K562 (cell line): ENCODE measurements at places on chromosomes 12 and 14. TPM values are rescaled to one million over a fixed set of nuclear protein-coding genes. Genes with fewer than 3 reads are reported as not detected.
A peak's percentile ranks its signal among the peaks of the same experiment; 100 is the strongest.

MMAB gene
- 75.0 and 76.1 TPM in 2 replicates for polyA plus RNA-seq

DNA sequence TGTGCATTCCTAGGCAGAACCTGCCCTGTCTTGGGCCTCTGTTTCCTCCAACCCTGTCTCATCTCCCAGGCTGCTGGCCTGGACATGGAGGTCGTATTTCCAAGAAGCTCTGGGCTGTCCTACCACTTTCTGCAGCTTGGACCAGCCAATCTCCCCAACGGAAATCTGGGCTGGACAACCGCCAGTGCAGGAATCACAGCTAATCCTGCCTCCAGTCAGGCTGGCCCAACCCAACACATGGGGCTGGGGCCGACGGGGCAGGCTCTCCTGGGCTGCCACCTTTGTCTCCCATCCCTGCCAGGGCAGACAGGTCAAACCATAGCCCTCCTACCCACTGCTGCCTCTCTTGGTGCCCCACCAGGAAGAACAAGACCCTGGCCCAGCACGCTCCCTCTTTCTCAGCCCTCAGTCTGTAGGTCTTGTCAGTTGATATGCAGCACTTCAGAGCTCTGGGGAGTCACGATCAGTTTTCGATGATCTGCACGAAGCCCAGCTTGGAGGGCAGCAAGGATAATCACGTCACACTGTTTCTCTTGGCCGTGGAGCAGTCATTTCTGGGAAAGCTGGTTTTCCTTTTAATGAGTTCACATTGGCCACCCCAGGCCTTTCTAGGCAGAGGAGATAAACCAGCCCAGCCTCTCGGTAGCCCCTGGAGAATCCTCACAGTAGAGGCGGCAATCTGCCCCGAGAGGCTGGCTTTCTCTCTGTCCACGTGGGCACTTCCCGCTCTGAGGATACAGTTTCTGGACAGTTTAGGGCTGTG is 195.2 kb upstream of the PRMT8 start:
- no peak overlapping the region for H3K27ac ChIP-seq
- H3K36me3 ChIP-seq, result no peaks in the 10 kb centered on the region
- H3K4me3 ChIP-seq, result no peak overlapping the region
- peaks cover 3% of the 10 kb centered on the region; the same call in 1 of the 2 replicates for H3K4me1 ChIP-seq
- DNase-seq, result no peak
- H3K27me3 ChIP-seq, result no peaks in the 10 kb centered on the region; the same call in 2 of the 3 replicates

DNA sequence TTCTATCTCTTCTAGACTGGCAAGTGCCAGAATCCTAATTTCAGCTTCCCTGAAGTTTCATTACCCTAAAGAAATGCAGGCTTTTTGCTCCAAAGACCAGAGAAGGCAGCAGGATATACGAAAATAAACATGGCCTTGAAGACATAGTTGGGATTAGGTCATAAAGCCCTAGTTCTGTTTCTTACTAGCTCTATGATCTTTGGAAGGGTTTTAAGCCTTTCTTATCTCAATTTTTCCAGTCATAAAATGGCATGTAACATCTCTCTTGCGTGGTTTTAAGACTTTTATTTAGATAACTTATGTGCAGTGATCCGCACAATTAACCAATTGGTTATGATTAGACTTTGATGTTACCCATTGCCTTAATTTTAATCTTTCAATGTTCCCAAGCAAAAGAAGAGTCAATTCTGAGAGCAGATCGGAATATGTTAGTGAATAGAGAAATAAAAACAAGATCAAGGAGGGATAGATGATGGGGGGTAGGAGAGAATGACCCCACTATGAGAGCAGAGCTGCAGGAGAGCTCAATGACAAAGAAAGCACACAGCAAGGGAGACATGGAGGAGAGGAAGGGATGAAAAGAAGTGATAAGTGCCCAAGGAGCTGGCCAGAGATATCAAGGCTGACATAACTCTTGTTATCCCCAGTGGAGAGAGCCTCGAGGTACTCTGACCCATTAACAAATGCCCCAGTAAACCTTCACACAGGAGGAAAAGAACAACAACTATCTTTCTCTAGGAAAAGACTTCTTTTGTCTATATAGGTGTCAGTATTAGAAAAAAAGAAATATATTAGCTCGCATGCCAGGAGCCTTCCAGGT is 53.0 kb upstream of the ANP32D start:
- no peaks in the 10 kb centered on the region for H3K36me3 ChIP-seq
- no peaks in the 10 kb centered on the region for H3K27me3 ChIP-seq
- H3K27ac ChIP-seq, result no peak overlapping the region
- DNase-seq, result no peak
- H3K4me3 ChIP-seq, result no peak overlapping the region
- 0 out of 3 replicates have a peak, but pooled peaks cover 4% of the 10 kb centered on the region for H3K4me1 ChIP-seq

- DNase-seq, result no peak
- H3K27ac ChIP-seq, result no peak overlapping the region
- peaks cover 6% of the 10 kb centered on the region; the same call in 2 of the 3 replicates for H3K4me1 ChIP-seq
- H3K4me3 ChIP-seq, result no peak overlapping the region
Observed at GRCh38 chr12:83145325-83145840, 458.7 kb downstream of the TMTC2 start.

PRR4 gene
- 1.4 TPM in 2 replicates for polyA plus RNA-seq

GLS2 gene
- polyA plus RNA-seq, result not detected in 2 replicates

DNA sequence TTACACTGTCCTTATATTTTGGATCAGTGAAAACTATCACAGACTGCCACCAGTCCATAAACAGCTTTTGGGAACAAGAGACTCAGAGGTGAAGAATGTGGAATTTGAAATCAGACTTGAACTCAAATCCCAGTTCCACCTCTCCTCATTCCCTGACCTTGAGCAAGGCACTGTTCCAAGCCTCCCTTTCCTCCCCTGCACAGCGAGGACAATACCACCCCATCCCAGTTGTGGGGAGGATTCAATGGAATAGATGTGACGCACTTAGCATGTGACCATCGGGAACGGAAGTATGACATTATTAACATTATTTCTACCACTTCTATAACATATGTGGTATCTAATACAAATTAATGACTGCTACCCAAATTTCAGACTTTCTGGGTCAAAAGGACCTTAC is 63.5 kb downstream of the DPF3 start:
- H3K4me1 ChIP-seq, result no peaks in the 10 kb centered on the region; the same call in 1 of the 2 replicates
- no peak overlapping the region for H3K4me3 ChIP-seq
- H3K27ac ChIP-seq, result no peak overlapping the region
- H3K27me3 ChIP-seq, result no peaks in the 10 kb centered on the region

DNA sequence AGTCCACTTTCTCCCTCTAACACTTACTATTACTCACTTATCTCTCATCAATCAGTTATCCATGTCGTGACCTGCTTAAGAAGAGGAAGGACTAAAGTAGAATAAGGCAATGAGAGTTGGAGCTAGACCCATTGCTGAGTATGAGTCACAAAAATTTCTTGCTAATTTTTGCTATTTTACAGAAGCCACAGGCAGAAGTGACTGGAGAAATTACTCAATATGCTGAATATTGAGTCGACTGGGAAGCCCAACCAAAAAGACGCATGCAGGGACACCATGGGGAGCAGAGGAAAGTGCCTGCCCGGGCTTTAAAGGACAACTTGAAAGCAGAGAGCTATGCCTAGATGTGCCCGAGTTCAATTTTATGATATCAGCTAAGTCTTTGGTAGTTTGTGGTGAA is 115.4 kb upstream of the FOXG1 start:
- H3K4me3 ChIP-seq, result no peak overlapping the region
- H3K27me3 ChIP-seq, result no peaks in the 10 kb centered on the region
- no peak for DNase-seq
- H3K4me1 ChIP-seq, result no peaks in the 10 kb centered on the region
- no peak overlapping the region for H3K27ac ChIP-seq

DNA sequence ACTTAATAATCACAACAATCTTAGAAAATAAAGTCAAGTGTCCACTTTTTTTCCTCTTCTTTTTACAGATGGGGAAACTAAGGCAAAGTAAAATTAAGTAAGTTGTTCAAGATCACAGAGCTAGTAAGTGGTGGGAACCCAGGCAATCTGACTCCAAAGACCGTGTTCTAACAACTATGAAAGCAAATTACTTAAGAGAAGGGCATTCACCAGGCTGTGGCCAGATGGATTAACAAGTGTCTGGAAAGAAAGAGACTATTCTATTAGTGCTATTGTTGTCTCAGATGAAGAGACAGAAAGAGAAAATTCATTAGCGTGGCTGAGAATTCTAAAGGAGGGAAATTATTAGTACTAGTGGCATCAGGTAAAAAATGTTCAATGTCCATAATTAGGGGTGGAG is 48.5 kb downstream of the FGD6 start:
- no peak for DNase-seq
- peaks cover 2% of the 10 kb centered on the region; the same call in 1 of the 3 replicates for H3K36me3 ChIP-seq
- peak overlapping the region; percentile 42; the same call in 1 of the 3 replicates for H3K27ac ChIP-seq
- no peaks in the 10 kb centered on the region for H3K27me3 ChIP-seq

GRCh38 chr14:47257013-47257412 is 418.4 kb downstream of the MDGA2 start:
- no peaks in the 10 kb centered on the region for H3K27me3 ChIP-seq
- no peaks in the 10 kb centered on the region for H3K4me1 ChIP-seq
- no peaks in the 10 kb centered on the region for H3K36me3 ChIP-seq
- H3K27ac ChIP-seq, result no peak overlapping the region

GRCh38 chr14:96380735-96381134 is 11.2 kb upstream of the AK7 start:
- H3K27ac ChIP-seq, result no peak overlapping the region
- no peaks in the 10 kb centered on the region for H3K4me1 ChIP-seq
- H3K27me3 ChIP-seq, result no peaks in the 10 kb centered on the region
- no peak overlapping the region for H3K4me3 ChIP-seq
- peaks cover 30% of the 10 kb centered on the region for H3K36me3 ChIP-seq

GRCh38 chr12:16587514-16587913 is 18.4 kb downstream of the LMO3 start:
- H3K27ac ChIP-seq, result no peak overlapping the region
- no peaks in the 10 kb centered on the region for H3K27me3 ChIP-seq
- H3K4me3 ChIP-seq, result no peak overlapping the region
- no peaks in the 10 kb centered on the region for H3K36me3 ChIP-seq

SPX gene
- 0.16 TPM in 1 of 2 replicates, not detected in the other for polyA plus RNA-seq

GRCh38 chr12:57825451-57825850 is 6.9 kb upstream of the AVIL start:
- H3K27ac ChIP-seq, result no peak overlapping the region
- H3K36me3 ChIP-seq, result peaks cover 87% of the 10 kb centered on the region
- no peaks in the 10 kb centered on the region for H3K4me1 ChIP-seq
- DNase-seq, result no peak
- no peaks in the 10 kb centered on the region for H3K27me3 ChIP-seq
